ENCODE measurements at places on chromosomes 1 and 21. TPM values are rescaled to one million over a fixed set of nuclear protein-coding genes. Genes with fewer than 3 reads are reported as not detected.

DNA sequence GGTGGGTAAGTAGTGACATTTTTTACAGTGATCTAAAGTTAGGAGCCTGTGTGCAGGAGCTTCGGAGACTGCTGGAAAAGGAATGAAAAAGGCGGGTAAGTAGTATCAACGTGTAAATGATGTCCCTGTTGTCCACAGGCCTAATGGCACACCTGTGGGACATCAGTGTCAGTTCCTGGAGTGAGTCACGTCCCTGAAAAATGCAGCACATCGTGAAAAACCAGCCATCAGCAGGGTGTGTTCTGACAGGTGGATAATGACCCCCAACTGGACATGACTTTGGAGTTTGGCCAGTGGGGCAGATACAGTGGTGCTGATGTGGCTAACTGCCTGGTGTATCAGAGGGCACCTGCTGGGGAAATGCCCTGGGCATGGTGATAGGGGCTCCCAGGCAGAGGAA lies 12.0 kb upstream of the PRDM15 start:
- no peak for DNase-seq

DNA sequence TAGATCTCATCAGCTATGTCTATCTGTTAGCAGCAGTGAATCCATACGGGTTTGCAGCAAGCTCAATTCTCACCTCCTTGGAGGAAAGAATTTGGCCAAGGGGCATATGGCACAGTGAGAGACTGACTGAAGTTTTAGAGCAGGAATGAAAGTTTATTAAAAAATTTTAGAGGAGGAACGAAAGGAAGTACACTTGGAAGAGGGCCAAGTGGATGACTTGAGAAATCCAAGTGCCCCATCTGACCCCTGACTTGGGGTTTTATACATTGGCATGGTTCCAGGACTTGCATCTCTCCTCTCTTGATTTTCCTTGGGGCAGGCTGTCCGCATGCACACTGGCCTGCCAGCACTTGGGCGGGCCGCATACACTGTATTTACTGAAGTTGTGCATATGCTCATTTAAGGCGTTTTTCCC lies 9.2 kb upstream of the OSBPL9 start:
- no peak for DNase-seq

- DNase-seq = peak; percentile 36
These were observed 132.9 kb upstream of the WNT4 start for GRCh38 chr1:22275626-22276395.

DNA sequence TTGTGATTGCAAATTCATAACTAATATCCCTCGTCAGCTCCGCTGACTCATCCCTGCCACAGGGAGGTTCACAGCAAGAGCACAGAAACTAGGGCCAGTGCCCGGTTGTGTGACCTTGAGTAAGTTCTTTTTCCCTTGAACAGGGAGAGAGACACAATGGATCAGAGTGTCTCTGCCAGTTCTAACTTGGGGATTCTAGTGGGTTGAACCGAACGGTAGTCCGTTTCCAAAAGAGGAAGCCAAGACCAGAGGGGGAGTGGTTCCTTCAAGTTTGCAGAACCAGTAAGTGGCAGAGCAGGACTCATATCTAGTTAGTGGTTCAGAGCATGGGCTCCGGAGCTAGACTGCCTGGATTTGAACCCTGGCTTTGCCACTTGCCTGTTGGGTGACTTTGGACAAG lies 4.9 kb upstream of the SHISA4 start:
- no peak for DNase-seq

GRCh38 chr1:39816415-39817090 lies 27.9 kb upstream of the BMP8B start:
- DNase-seq = peak; percentile 66

UBL4B gene
- polyA plus RNA-seq = not detected
